ENCODE measurements at places on chromosomes 5 and 9.

GRCh38 chr5:149728303-149728702, 1.8 kb upstream of the PPARGC1B start:
- no peak for DNase-seq

- no peak for DNase-seq
Observed at GRCh38 chr5:94754824-94755223, 136.4 kb downstream of the SLF1 start.

DNA sequence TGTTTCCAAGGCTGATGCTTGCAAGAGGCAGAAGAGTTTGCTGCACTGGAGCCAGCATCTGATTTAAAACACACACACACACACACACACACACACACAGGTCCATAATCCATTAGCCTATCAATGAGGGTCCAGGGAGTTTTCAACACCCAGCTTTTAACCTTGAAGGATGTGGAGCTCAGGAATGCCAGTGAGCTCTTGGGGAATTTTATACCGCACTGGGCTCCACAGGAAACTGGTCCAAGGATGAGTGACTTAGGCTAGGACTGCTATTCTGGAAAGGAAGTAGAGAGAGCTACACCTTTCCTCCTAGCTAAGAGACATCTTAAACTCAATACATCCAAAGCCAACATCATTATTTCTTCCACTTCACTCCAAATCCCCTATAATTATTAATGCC, 942 bp upstream of the NRG2 start:
- DNase-seq = no peak

- no peak for DNase-seq
Observed at GRCh38 chr5:143440448-143441115, 37.1 kb upstream of the NR3C1 start.

- DNase-seq = no peak
Observed at GRCh38 chr9:134991808-134992754, 74.4 kb upstream of the FCN1 start.

DNA sequence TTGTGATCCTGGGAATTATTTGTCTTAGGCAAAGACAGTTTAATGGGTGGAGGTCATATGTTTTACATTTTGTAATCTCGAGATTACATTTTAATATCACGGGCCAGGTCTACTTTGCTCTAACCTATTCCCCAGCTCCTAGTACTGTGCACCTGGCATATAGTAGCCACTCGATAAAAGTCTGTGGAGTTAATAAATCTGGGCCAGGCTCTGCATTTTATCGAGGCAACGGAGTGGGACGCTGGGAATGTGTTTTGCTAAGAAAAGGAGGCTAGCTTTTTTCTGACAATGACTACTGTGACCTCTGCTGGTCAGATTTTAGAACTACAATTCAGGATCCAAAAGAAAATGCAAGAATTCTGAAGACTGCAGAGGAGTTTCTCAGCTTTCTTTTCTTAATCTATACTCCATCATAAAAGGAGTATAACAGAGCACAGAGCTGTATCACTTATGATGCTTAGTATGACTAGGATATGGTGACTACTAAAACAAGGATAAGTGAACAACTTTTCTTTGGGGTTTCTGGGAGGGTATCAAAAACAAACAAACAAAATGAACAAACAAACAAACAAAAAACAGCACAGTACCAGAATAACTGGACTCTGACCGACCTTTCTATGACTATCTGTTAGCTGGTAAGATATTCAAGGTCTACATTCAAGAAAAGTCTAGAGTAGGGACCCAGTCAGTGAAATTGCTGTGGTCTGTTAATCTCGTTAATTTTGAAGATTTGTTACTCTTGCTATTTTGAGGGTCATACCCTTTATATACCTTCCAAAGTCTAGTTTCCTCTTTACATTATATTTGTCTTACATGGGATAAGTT, 46.1 kb upstream of the CER1 start:
- DNase-seq = peak; percentile 4

- DNase-seq = no peak
Observed at GRCh38 chr5:57174128-57174889, 450 bp downstream of the GPBP1 start.
